Bronchial smooth muscle cell (primary cell): ENCODE measurements at places on chromosomes 11 and 22. TPM values are rescaled to one million over a fixed set of nuclear protein-coding genes. Genes with fewer than 3 reads are reported as not detected.

ROBO4 gene
- 0.09 and 1.1 TPM in 2 replicates for total RNA-seq

LIF gene
- 12.8 and 33.7 TPM in 2 replicates for total RNA-seq

CKAP5 gene
- 57.8 and 58.0 TPM in 2 replicates for total RNA-seq

RFPL2 gene
- total RNA-seq = not detected in 2 replicates

SCGB2A2 gene
- not detected in 2 replicates for total RNA-seq

KRTAP5-10 gene
- total RNA-seq = 0.09 TPM in 1 of 2 replicates, not detected in the other

TENM4 gene
- 93.3 and 139 TPM in 2 replicates for total RNA-seq

PHETA2 gene
- total RNA-seq = 10.4 and 20.0 TPM in 2 replicates

ESAM gene
- total RNA-seq = 0.09 and 0.16 TPM in 2 replicates

LRFN4 gene
- 8.7 and 12.3 TPM in 2 replicates for total RNA-seq

NLRP14 gene
- total RNA-seq = 0.09 and 0.16 TPM in 2 replicates

KRTAP5-2 gene
- total RNA-seq = not detected in 2 replicates

TNNT3 gene
- total RNA-seq = 0.47 and 3.1 TPM in 2 replicates

C11orf16 gene
- not detected in 2 replicates for total RNA-seq

HBG1 gene
- not detected in 2 replicates for total RNA-seq

USH1C gene
- total RNA-seq = not detected in 2 replicates

OOSP3 gene
- not detected in 2 replicates for total RNA-seq

HDAC10 gene
- total RNA-seq = 25.7 and 37.8 TPM in 2 replicates
